Activated effector memory CD4-positive, alpha-beta T cell treated with Interleukin-2 at 50 U/mL for 16 hours (primary cell): ENCODE measurements at places on chromosomes 13 and 19.

DNA sequence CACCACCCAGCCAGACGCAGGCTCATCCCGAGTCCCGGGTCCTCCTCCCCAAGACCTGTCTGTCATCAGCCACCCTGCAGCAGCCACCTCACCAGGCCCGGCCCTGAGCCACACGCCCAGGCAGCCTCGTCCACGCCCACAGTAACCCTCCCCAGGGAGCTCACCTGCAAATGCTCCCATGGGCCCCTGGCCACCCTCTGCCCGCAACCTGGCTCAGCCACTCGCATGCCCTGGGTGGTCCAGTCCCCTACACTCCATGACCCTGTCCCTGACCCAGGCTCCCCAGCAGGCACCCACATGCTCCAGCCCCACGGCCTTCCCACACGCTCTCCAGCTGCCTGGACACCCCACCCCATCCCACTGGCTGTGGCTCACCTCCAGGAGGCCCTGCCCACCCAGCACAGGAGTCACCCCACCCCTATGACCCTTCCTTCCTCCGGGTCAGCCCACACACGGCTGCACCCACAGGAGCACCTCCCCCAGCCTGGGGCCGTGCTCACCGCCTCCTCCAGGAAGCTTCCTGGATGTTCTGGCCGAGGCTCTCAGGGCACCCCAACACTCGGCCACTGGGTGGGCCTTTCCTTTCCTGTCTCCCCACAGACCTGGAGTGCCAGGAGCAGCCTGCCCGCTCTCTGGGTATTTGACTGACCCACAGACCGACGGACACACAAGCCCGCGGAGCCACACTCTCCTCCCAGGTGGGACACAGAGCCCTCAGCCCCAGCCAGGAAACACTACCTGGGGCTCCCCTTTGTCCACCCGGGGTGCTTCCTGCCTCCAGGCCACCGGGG, 3.6 kb downstream of the TMEM259 start:
- no peak for DNase-seq

DNA sequence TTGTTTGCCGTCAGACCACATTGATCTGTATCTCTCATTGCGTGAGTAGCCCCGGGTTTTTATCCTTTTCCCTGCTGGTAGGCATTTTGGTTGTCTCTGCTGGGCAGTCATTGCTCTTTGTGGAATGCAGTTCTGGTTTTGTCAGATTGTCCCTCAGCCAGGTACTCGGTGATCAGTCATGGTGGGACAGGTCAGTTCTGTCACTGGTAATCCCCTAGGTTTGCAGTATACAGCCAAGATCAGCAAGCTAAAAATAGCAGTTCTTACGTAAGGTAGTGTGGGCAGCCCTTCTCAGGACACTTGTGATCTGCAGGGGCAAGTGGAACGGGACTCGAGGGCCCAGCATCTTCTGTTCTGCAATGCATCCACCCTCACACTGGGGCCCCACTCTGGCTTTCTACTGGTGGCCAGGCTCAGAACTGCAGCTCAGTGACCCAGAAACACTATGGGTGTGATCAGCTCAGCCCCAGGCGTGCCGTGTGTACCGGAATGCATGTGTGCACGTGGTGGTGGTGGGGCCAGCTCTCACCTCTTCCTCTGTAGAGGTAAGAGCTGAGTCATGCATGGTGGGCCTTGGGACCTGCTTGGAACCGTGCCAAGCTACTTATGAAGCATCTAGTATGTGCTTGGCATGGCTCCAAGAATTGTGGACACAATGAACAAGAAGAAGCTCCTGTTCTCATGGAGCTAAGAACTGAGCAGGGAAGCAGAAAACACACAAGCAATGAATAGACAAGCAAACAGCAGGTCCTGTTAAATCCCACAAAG, 6.3 kb downstream of the PLEKHF1 start:
- peak; percentile 90 for DNase-seq

GRCh38 chr13:72463561-72463960, 263.9 kb downstream of the MZT1 start:
- DNase-seq, result no peak

- DNase-seq, result no peak
Measured at GRCh38 chr19:38932425-38933179, 1.9 kb downstream of the MRPS12 start.

GRCh38 chr13:43251961-43252360, 228.6 kb downstream of the DNAJC15 start:
- DNase-seq, result no peak

- DNase-seq, result no peak
Measured at GRCh38 chr13:103276775-103277498, 210.7 kb upstream of the SLC10A2 start.

DNA sequence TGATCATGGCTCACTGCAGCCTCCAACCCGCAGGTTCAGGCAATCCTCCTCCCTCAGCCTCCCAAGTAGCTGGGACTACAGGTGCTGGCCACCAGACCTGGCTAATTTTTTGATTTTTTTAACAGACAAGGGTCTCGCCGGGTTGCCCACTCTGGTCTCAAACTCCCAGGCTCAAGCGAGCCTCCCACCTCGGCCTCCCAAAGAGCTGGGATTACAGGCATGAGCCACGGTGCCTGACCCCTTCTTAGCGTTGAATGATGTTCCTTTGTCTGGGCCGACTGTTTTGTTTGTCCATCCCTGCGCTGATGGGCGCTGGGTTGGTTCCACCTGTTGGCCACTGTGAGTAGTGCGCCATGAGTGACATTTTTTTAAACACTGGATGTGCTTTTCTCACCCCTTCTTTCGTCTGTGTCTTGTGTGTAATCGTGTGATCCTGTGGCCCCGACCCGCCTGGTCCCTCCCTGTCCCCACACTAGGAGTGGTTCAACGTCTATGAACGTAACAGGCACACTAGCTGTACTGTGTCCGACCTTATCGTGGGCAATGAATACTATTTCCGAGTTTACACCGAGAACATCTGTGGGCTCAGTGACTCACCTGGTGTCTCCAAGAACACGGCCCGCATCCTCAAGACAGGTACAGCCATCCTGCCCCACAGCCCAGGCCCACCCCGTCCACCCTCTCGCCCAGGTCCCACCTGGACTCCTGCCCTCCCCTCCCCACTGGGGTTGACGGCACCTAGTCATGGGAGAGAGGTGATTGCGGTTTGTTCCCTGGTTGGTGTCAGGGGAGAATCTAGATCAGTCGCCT, 15.0 kb upstream of the EMC10 start:
- DNase-seq, result peak; percentile 25

- DNase-seq, result no peak
Measured at GRCh38 chr13:111239764-111240670, 80.4 kb upstream of the TEX29 start.

- DNase-seq, result no peak
Measured at GRCh38 chr13:24129914-24130774, 30.4 kb upstream of the SPATA13 start.

DNA sequence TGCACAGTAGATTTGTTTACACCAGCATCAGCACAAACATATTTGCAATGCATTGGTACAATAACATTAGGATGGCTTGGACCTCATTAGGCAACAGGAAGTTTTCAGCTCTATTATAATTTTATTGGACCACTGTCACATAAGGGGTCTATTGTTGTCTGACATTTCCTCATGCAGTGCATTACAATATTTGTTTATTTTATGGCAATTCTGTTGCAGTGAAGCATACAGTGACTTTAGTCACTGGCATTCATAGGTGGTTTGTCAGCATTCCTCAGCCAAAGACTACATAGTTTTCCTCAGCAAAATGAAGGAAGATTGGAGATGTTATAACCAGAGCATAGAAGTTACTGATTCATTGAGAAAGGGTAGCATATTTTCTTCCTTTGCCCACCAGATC, 1732.9 kb downstream of the PCDH9 start:
- no peak for DNase-seq

GRCh38 chr19:16773259-16773658, 53.6 kb downstream of the NWD1 start:
- no peak for DNase-seq

- DNase-seq, result peak; percentile 82
Measured at GRCh38 chr19:3987619-3988371, 2.5 kb upstream of the EEF2 start.

DNA sequence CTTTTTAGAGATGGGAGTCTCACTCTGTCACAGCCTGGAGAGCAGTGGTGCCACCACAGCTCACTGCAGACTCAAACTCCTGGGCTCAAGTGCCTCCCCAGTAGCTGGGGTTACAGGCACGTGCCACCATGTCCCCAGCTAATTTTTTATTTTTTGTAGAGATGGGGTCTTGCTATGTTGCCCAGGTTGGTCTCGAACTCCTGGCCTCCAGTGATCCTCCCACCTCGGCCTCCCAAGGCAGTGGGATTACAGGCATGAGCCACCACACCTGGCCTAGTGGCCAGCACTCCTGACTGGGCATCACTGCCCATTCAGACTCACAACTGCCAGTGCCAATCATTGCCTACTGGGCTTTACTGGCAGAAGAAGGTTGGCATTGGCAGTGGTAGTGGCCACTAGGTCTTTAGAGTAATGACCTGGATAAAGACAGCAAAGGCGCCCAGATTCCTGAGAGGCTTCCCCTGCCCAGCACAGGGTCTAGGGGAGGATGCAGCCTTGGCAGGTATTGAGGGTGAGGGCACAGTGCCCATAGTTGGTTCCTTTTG, 26.8 kb upstream of the SLC7A10 start:
- DNase-seq, result no peak

DNA sequence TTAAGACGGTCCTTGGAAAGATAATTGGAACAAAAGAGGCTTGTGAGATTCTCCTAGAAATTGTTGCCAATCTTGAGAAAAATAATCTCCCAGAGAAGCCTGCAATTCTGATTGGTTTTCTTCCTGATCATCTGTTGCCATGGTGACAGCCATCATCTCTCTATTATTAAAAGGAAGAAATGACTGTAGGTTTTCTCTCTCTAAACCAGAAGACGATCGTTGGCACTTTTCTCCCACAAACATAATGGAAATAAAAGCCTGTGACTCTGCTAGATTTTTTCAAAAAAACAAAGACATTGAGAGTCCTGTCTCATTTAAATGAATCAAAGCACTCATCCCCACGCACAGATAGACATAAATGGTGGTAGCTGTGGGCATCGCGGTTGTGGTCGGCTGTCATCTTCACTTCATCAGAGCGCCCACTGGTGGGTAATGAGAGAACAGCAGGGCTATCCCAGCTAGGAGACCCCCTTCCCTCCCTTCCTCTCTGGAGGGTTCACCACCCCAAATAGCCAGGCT, 21.7 kb upstream of the CALM3 start:
- no peak for DNase-seq

- no peak for DNase-seq
Measured at GRCh38 chr13:93283255-93283654, 56.6 kb downstream of the GPC6 start.

GRCh38 chr13:76992548-76993001, 694 bp downstream of the CLN5 start:
- DNase-seq, result peak; percentile 14

DNA sequence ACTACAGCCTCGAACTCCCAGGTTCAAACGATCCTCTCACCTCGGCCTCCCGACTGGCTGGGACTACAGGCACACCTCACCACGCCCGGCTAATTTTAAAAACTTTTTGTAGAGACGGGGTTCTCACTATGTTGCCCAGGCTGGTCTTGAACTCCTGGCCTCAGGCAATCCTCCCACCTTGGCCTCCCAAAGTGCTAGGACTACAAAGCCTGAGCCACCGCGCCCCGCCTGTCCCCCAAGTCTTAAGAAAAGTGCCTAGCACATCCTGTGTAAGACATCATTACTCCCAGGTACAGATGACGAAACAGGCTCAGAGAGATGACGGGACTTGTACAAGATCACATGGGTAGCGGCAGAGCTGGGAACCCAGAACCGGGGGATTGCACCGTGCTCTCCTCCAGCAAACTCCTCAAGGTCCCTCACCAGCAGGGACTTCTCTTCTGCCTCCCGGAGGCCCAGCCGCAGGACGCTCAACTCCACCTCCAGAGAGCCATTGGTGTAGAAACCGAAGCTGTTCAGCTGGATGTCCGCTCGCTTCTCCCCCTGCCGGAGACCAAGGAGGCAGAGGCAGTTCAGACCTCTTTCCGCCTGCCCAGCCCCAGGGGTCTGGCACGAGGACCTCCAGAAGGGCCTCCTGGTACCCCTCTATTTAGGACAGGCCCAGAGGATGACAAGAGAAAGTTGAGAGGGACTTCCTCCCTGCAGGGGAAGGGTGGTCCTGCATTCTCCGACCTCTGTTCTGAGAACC, 1.0 kb downstream of the GPR108 start:
- DNase-seq, result peak; percentile 52

DNA sequence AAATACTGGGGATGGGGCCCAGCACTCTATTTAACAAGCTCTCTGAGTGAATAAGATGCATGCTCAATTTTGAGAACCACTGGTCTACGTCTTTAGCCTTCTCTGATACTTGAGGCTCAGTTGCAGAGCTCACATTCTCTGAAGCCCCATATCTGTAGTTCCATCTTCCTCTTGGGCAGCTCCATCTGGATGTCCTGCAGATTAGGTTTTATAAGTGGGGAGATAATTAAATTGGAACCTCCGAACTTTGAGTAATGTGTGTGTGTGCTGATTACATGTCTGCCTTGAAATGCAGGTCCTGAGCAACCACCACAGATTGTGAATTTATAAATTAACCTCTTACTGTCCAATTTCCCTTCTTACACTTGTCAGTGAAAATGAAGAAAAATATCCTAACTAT, 7.2 kb upstream of the RASL11A start:
- DNase-seq, result no peak

DNA sequence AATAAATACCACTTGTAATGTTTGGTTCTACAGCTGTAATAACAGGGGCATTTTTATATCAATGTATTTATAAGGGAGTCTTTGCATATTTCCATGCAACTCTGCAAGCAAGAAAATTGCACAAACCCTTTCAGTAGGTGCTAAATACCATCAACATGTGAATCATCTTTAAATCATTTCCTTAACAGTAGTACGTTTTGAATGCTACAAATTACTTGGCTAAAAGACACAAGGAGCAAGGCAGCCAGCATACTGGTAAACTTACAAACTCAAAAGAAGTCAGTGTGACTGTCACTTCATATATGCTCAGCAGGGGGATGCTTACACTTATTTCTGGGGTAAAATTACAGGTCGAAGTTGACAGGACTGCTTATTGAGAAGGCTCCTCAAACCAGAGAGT, 402.4 kb downstream of the EFNB2 start:
- DNase-seq, result no peak
